GDM1 (cell line): ENCODE measurements at places on chromosomes 5 and 9.

DNA sequence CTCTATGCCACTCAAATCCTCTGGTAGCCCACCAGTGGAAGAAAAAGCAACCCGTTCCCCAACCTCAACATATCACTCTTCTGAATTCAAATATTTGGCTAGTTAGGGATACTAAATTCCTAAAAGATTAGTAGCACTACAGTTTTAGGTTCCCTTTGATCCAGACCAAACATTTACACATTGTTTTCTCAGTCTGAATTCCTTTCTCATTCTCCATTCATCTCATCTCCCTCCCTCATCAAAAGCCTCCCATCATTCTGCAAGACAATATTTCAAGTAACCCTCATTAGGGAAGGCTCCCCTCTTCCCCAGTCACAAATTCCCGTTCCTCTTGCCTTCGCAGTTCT, 26.3 kb downstream of the ADAM19 start:
- DNase-seq, result no peak

DNA sequence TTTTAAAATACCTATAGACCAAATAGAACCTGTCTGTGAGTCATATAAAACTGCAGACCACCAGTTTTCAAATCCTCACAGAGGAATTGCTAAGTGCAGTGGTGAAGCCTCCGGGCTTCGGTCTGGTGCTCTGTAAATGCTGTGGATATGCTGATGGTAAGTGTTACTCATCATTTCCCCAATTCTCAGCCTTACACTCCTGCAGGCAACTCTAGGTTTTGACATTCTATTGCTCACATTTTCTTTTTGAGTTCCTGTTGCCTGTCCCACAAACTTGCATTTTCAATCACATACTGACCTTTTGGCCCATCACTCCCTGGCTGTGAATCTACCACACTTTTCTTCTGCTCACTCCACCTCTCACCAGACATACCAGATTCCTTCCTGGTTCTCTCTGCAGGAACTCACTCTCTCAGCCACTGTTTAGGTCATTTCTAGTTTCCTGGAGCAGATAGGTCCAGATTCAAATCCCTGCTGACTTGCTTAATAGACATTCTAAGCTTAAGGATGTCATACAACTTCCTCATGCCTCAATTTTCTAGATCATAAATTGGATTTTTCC, 192.9 kb downstream of the RAB3C start:
- no peak for DNase-seq

DNA sequence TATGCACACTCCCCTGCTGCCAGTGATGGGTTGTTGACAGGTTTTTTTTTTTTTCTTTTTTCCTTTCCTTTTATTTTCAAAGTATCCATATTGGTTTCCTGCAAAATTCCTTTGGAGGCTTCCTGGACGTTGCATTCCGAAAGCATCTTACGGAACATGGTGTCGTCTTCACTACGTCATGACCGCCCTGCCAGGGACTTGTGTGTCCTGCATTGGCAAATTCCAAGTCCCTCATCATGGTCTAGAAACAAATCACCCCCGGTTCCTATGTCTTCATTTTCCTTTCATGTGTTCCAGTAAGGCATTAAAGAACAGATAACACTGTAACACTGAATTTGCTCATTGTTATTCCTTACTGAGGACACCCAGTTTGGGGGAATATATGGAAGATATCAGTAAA, 35.0 kb upstream of the ADAMTSL1 start:
- no peak for DNase-seq

DNA sequence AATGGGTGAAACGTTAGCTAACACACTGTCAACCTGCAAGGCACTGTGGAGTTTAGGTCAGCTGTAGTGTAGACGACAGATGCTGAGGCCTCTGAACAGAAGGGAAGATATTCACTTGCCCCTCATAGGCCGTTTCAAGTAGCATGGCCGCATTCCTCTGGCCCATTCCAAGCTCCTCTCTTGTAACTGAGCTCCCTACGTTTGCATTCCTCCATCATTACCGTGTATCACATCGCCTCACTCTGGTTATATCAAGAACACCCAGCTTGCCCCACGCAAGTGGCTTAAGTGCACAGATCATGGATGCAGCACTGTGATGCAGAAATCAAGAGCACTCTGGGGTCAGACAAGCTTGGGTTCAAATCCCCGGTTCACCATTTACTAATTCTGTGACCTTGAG, 43.3 kb downstream of the PRELID2 start:
- DNase-seq, result no peak

DNA sequence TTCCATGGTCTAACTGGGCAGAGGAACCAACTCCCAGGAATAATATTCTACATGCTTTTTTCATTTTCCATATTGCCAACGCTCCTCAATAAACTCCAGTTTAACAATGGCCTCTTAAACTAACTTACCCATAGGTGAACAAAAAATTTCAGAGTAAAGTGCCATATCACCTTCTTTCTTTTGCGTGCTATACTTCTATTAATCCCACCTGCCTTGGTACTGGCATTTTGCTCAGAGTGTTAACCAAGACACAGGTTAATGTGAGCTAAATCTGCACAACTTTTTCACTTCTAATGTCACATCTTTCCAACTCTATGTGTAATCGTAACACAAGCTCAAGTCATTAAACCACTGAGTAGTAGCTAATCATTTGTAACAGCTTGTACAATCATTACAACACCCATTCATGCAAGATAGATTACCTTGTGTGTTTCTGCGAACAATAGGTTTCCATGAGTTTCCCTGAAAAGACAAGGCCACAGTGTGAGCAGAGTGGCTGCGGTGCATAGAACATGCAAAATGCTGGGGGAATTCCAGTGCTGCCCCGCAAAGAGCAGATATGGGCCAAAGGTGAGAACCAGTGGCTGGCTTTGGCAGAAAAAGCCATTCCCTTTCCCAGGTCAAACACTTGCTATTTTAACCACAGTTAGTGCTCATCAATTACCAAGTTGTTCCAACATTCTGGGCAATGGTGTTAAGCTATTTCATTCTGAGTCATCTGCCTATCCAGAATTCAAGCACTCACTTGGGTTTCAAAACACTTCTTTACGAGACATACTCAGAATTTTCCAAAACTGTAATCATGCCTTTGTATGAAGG, 42.8 kb downstream of the TIMD4 start:
- no peak for DNase-seq

DNA sequence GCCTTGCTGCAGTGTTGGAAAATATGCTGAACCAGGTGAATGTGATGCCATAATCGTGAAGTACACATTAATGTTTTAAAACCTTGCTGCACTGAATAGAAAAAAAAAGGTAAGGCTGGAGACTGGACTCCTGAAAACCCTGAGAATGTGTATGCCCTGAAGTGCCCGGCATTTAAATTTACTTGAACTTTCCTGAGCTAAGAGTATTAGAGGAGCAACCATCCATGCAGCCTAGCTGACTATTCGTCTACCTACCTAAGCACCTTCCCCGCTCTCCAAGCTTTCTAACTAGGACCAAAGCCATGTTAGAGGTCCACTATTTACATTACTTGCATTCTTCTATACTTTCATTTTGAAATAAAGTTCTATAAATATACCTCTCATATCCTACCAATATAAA, 1.4 kb downstream of the GABRG2 start:
- no peak for DNase-seq

DNA sequence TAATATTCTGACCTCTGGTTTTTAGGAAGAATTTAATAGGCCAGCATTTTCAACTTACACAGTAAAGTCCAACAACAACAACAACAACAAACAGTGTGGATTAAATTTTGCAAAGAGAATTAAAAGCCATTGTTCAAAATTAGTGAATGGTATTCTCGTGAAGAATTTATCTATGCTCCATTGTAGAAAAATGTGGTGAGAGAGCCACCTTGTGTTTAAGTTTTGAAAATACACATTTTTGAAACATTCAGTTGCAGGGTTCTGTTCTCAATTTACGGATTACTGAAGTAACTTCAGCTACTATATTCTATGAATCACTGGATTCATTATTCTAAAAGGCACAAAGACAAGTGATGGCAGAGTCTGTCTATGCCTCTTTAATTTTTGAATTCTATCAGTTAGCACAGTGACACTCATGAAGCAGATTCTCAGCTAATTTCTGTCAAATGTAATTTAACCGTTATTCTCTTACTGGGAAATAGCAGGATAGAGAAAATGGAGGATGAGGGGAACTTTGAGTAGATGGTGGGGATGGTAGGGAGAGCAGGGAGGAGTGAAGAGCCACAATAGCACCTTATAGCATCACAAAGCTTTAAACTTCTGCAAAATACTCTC, 11.0 kb downstream of the CCDC152 start:
- DNase-seq, result no peak

DNA sequence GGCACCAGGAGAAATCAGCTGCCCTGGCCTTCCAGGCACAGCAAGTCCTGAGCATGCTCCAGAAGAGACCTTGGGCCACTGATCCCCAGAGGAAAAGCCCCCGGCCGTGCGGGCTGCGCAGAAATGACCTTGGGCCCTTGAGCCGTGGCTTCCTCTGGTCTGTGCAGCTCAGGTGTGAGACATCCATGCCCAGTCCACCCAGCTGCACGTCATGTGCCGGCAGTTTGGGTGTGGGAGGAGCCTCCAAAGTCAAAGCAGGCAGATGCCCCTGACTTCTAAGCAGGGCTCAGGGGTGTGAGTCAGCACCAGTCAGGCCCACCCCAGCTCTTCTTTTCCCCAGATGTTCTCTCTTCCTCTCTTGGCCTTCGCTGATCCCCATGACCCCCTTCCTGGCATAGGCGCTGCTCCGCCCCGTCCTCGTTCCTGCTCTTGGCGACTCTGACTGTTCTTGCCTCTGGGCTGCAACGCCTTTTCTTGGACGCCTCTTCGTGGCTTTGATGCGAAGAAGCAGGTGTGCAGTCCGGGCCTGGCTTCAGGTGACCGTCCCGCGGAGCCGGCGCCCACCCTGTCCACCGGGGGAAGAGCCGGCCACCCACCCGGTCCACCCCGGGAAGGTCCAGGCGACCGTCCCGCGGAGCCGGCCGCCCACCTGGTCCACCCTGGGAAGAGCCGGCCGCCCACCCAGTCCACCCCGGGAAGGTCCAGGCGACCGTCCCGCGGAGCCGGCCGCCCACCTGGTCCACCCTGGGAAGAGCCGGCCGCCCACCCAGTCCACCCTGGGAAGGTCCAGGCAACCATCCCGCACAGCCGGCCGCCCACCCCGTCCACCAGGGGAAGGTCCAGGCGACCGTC, 5.9 kb upstream of the QSOX2 start:
- DNase-seq, result no peak

DNA sequence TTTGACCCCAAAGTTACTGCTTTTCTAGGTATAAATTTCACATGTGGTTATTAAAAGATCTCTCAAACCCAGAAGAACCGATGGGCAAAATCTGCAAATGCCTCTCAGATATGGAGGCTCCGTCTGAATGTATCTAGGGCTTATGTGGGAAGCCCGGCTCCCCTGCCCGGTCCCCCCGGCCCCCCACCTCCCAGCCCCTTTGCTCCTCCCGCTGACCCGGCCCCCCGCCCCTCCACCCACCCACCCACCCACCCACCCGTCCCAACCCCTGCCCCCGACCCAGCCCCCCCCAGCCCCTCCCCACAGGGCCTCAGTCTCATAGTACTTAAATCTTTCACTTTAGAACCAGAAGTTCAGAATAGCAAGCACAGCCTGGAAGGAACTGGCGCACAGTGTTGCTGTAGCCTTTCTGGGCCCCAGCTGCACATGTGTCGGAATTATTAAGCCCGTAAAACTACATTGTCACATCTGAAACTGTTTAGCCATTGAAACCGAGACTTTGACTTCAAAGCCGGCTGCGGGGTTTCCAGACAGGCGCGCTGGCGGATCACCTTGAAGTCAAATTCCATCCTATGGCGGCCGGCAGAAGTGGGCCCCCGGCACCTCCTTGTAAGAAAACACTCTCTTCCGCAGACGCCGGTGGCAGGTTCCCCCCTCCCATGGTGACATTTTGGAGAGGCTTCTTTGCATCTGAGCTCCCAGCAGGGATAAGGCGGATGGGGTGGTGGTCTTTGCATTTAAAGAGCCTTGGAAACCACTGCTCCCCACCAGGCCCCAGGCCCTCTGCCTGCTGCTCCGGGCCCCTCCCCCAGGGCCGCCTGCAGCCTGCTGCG, 12.8 kb downstream of the NKD2 start:
- DNase-seq, result no peak

- DNase-seq, result no peak
Measured at GRCh38 chr5:167643631-167644280, 647.7 kb upstream of the WWC1 start.

GRCh38 chr5:111453747-111454146, 58.6 kb downstream of the STARD4 start:
- DNase-seq, result no peak

GRCh38 chr9:107841076-107841475, 351.5 kb upstream of the KLF4 start:
- DNase-seq, result no peak

DNA sequence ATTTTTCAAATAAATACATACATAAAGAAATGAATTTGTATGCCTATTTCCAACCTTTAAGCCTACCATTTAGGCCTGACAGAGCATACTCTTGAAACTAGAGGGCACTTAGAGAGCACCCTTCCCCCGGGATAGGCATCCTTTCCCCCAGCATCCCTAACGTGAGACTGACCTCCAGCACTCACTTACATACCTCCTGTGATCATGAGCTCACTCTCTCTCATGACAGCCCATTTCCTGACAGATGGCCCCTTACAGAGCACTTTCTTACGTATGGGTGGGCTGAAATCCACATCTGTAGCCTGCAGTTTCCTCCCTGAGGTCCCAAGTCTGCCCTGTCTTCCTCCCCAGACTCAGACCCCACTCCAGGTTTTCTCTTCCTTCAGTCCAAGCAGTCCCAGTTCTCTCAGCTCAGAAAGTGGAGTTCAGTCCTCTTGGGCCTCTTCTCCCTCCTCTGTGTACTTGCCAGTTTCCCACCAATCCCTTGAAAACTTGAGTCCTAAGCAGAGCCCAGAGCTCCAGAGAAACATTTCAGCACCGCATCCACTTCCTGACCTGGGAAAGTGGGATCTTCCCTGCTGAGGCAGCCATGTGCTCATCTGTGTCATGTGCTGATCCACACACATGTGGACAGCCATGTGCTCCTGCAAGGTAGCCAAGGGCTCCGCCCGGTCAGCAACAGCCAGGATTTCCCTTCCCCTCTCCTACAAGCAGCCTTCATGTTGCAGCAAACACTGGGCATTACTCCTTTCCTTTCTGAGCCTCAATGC, 2.2 kb upstream of the CDX1 start:
- no peak for DNase-seq

DNA sequence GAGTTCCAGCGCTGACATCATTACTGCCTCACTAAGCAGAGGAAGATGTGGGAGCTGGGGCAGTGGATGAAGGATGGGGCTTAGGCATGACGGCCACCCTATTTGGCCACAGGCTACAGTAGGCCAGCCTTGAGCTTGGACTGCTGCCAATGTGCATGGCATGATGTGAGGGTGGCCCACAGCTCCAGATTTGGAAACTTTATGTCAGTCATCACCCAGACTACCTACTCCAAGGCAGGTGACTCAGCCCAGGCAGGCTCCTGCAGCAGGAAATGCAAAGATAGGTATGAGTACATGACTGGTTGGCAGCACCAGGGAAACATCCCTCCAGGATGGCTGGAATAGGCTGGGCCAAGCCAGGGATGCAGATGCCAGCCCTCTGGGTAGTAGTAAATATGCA, 303.6 kb downstream of the SPOCK1 start:
- no peak for DNase-seq
